AG20443 (cell line): ENCODE measurements at places on chromosomes 4 and X.
A peak's percentile ranks its signal among the peaks of the same experiment; 100 is the strongest.

DNA sequence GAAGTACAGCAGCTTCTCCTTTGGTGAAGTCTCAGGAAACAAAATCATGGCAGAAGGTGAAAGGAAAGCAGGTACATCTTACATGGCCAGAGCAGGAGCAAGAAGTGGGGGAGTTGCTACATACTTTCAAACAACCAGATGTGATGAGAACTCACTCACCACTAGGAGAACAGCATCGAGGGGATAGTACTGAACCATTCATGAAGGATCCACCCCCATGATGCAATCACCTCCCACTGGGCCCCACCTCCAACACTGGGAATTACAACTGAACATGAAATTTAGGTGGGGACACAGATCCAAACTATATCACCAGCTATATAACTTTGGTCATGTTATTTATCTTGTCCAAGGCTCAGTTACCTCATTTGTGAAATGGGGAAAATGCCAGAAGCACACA is 159.4 kb downstream of the OPHN1 start:
- no peak for DNase-seq

- DNase-seq, result no peak
Observed at GRCh38 chr4:31106419-31106818, 386.2 kb downstream of the PCDH7 start.

DNA sequence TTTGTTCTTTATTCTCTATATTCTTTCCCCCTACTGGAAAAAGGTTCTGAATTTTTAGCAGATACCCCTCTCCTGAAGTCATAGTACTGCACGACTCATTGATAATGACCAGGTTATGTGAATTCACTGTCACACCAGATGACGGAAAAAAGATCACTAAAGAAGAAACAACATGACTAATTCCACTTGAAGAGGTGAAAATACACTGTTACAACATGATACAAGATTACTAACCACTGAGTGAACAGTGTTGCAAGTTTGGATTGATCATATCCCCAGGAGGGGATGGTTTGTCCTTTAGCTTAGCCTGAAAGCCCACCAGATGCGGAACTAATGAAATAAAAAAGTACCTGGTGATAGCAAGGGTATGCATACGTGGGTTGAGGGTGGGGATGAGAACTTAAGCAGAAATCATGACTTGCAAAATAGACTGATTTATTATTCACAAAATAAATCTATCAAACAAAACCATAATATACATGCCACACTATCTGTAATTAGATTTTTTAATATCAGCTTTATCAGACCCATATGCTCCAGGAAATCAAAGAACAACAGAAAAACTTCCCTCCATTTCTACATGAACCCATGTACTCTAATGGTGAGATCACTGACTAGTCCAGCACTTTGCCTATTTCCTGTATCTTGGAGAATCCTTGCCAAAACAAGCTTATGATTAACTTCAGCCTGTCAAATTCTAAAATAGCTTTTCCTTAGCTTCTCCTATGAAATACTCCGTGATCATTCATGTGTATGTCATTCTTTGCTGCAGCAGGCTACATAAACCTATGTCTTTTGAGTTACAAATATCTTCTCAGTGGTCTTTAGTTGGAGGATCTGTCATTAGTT is 257.4 kb upstream of the AGA start:
- DNase-seq, result no peak

DNA sequence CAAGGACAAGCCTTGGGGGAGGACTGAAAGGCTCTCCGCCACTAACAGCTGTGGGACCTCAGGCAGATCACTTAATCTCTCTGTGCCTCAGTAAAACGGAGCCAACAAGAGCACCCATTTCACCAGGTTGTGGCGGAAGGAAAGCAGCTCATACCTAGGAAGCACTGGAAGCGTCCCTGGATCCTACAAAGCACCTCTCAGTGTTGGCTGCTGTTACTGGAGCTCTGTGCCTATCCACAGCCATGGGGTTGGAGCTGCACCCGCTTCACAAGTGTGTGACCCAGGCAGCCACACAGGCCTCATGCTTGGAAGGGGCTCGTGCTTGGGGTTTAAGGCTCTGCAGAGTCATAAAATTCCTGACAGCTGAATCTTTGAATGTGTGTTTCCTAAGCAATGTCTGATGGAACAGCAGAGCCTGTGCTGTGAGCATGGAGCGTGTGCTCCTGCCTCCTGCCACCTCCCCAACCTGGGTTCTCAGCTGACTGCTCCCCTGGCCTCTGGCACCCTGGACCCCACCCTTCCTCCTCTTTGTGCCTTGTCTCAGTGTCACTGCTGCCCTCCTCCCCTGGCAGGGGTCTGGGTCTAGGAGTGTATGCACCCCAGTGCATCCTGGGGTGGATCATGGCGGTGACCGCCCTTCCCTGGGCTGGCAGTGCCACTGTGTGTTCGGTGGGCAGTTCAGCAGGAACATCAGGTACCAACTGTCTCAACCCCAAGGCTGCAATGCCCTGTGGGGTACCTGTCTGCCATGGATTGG is 14.4 kb upstream of the MAN2B2 start:
- DNase-seq, result peak; percentile 76

DNA sequence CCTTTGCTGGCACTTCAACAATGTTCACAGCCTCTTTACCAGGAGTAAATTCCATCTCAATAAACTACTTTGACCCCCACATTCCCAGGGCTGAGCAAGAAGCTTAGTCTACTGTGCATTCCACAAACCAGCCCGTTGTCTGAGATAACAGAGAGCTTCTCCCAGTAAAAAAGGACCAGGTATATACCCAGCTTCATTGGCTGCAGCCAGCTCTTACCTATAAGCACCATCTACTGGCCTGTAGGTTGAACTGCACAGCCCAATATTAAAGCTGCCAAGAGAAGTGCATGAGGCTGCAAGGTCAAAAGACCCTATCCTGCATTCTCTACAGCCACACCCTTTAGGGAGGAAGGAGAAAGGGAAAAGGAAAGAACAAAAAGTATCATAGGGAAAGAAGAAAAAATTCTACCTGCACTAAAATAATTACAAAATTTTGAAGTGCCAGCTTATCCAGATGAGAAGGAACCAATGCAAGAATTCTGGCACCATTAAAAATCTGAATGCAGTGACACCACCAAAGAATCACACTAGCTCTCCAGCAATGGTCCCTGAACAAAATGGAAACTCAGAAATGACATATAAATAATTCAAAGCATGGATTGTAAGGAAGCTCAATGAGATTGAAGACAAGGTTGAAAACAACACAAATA is 45.7 kb upstream of the INTU start:
- peak; percentile 25 for DNase-seq

DNA sequence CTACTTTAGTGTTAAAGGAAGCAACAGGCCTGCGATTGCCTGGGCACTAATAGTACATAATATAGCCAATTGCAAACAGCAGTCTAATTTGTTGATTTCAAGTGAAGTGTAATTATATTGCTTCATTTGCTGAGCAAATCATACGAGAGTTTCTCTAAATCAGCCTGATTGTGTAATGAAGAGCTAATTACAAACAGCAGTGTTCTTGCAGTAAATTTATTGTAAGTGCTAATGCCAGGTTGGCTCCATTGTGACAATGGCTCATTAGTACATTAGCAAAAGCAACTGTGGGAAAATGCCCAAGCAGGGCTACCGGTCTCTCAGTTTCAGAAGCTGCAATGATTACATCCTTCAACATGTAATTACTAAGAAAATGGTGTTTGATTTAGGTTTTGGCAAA is 591.5 kb downstream of the GALNTL6 start:
- no peak for DNase-seq

DNA sequence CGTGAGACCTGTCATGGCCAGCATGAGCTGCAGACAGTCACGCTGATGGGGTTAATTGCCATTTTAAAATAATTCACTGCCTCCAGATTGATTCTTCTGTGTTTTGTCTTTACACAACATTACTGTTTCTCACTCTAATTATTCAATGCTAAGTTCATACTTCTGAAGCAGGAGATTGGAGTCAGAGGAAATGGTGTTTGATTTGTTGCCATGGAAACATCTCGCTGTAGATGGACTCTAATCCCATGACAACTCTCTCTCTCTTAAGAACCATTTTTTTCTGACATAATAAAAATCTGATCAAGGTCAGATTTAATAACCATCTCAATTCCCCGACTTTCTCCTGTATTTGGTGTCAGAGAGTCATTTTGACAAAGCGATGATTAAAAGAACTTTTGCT is 209.0 kb downstream of the IDS start:
- DNase-seq, result no peak

- DNase-seq, result no peak
Observed at GRCh38 chr4:180669680-180670079, 1573.5 kb upstream of the TENM3 start.

DNA sequence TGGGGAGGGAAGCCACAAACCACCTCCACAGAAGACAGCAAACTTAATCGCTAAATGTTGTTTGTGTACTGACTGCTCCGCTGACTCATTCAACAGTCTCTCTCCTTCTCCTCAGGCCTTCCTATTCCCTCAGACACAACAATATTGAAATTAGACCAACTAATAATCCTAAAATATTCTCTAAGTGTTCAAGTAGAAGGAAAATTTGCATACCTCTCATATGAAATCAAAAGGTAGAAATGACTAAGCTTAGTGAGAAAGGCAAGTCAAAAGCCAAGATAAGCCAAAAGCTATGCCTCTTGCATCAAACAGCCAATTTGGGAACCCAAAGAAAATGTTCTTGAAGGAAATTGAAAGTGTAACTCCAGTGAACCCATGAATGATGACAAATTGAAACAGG is 75.7 kb upstream of the ARHGAP24 start:
- DNase-seq, result no peak

DNA sequence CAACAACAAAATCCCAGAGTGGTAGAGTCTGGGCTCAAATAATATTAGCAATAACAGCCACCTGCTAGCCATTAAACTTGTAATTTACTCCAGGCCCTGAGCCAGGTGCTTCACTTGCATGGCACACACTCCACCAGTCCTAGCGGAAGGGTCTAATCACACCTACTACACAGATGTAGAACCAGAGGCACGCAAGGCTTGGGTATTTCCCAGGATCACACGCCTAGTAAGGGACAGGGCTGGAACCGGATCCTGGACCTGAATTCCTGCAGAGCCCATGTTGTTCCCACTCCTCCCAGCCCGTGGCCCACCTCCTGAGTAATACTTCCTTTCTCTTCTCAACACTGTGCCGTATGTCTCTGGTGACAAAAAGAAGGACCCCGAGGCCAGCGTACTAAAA is 5.7 kb downstream of the MAGEA1 start:
- DNase-seq, result no peak

GRCh38 chr4:145739845-145740244 is 59.9 kb downstream of the C4orf51 start:
- no peak for DNase-seq

- DNase-seq, result no peak
Observed at GRCh38 chr4:73682508-73682907, 57.9 kb upstream of the CXCL8 start.

DNA sequence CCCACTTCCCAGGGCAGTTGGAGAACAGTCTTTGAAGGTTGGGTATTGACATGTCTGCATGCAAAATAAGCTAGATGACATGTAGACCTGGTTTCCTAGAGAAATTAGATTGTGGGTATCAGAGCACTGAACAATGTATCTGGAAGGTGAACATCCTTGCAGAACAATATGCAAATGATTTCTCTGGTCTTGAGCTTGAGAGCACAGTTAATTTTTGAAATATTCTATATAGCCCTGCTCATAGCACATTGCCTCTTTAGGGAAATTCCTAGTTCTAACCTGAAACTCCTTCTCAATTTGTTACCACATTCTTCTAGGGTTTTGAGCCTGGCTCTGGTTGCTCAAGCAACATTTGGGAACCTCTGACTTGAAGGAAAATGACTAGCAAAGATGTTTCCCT is 41.6 kb upstream of the LAS1L start:
- no peak for DNase-seq

GRCh38 chr4:162837679-162838078 is 329.0 kb downstream of the NAF1 start:
- DNase-seq, result no peak

DNA sequence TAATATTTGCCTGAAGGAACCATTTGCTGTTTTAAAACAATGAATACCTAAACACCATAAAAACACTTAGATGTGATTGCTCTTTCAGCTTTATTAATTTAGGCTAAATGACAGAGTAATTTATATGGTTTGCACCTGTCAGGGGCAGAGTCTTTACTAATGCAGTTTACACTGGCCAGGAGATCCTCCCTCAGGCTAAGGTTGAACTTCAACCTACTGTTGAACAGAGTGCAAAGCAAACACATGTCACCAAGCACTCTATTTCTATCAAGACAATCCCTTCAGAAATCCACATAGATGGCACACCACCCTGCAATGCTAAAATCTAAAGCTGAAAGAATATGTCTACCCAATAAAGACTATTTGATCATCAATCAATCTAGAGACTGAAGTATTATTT is 147.3 kb downstream of the KLHL13 start:
- no peak for DNase-seq

GRCh38 chrX:44012484-44013096 is 39.4 kb upstream of the NDP start:
- DNase-seq, result peak; percentile 63

DNA sequence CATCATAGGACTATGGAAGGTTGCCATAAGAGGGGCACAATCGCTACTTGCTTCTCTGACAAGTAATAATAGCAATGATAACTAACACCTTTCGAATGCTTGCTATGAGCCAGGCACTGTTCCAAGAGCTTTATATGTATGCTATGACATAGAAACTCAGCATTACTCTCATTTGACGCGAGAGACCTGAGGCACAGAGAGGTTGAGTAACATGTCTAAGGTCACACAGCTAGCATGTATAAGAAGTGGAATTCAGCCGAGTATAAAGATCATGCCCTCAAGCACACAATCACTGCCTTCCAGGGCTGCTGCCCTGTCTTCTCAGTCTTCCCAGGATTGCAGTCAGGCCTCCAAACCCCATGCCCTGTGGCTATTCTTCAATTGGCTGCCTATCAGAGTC is 19.5 kb downstream of the PJA1 start:
- DNase-seq, result no peak

- no peak for DNase-seq
Observed at GRCh38 chr4:72567036-72567435, 2.0 kb downstream of the ADAMTS3 start.

- peak; percentile 13 for DNase-seq
Observed at GRCh38 chr4:53055274-53055673, 193.2 kb downstream of the RASL11B start.

DNA sequence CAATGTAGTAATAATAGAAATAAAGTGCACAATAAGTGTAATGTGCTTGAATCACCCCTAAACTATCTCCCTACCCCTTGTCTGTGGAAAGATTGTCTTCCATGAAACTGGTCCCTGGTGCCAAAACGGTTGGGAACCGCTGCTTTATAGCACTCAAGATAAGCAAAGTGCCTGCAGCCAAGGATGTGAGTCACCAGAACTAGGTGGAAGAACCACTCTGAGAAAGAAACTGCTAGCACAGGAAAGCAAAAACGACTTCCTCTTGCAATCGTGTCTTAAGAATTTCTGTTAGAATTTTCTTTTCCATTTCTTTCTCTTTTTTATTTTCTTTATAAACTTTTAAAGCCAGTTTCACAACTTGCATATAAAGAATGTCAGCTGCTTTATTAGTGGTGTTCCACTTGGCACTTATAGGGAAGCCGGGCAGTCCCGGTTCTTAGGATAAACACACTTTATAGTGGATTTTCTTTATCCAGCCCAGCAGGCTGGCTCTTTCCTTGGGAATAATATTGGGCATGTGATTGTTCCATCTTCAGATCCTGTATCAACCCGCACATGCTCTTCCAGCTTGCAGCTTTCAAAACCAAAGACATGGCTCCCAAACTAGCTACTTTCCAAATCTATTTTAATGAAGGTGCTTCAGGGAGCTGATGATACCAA is 32.3 kb upstream of the CXCL8 start:
- DNase-seq, result peak; percentile 60

GRCh38 chrX:129769467-129770154 is 10.1 kb upstream of the SASH3 start:
- no peak for DNase-seq

GRCh38 chr4:105206214-105206613 is 59.5 kb downstream of the TET2 start:
- no peak for DNase-seq
